ENCODE measurements at places on chromosomes 4 and X. TPM values are rescaled to one million over a fixed set of nuclear protein-coding genes. Genes with fewer than 3 reads are reported as not detected.

GRCh38 chr4:132108784-132109183 lies 1040.3 kb upstream of the PCDH10 start:
- DNase-seq, result no peak

DNA sequence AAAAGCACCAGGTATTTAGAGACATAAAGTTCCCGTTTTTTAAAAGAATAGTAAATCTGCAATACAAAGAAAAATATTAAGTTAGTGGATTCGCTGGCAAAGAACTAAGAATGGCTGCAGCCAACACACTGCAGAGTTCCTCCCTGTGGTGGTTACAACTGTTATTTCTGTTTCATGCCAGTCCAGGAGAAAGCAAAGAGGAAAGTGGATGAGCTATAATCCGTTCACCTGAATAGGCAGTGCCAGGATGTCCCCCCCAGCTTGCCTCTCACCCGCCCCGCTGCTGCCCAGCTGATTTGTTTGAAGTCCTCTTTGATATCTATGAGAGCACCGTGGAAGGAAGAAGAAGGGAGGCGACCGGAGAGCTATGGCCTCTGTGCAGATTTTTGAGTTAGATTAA lies 63.9 kb downstream of the PTCHD1 start:
- no peak for DNase-seq

DNA sequence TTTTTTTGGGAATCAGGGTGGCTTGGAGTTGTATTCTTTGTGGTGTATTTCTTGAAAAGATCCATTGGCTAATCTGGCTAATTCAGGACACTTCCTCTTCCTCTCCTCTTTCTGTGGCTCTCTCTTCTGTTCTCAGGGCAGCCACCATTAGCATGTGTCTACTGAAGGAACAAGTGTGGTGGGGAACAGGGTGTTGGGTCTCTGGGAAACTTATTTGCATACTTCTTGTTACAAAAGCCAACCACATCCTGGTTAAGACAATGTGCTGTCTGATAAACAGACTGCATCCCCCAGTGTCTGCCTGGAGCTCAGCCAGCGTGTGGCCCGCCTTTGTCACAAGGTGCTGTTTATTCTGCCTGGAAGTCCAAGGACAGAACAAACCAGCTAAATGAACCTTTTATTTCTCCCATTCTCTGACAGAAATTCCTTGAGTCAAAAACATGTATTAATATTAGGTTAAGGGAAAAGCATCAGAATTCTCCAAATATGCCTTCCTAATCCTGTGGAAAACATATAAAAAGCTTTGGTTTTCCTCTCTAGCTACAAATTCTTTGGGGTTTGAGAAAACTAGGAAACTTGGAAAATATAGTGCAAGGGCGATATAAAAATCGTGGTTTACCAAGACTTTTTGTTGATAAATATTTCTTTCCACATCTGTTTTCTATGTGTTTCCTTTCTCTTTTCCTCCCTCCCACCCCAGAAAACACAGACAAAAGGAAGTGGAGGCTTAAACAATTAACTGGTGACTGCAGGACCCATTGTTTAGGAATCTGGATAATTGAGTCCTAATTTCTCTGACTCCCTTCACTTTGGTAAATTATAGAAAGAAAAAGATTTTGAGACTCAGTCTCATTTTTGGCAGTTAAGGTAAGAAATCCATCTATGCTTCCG lies 203.6 kb downstream of the SPRY1 start:
- no peak for DNase-seq

- no peak for DNase-seq
Measured at GRCh38 chr4:70589785-70590184, 2.3 kb upstream of the AMBN start.

DNA sequence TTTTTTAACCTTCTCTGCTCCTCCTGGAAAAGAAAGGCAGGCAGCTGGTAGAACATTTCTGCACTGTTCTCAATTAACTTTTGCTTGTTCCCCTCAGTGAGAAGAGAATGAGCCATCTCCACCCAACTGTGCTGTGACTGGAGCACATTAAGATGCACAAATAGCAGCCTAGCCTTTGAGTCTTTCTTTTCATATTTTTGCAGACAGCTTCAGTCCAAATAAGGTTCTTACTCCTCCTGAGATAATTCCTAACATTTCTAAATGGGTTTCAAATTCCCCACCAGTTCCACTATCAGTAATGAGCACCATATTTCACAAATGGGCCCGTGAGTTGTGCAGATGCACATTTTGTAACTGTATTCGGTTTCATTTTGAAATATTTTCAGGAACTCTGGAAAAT lies 118.6 kb downstream of the SPCS3 start:
- no peak for DNase-seq

DNA sequence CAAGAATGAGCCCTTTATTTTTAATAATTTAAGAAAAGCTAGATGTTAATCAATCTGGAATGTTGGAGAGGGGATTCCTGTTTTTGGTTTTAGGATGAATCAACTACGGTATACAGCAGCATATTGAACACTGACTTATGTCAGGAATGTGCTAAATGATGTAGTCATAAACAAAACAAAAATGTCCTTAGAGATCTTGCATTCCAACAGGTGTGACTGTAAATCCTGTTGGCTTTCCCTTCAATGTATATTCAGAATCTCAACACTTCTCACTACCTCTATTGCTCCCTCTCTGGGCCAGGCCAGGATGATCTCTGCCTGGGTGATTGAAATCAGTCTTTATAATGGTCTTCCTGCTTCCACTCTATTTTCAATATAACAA lies 37.8 kb upstream of the BDH2 start:
- DNase-seq, result no peak

GRCh38 chrX:138771047-138771446 lies 59.5 kb upstream of the FGF13 start:
- DNase-seq, result no peak

VSIG1 gene
- 0.41 TPM for total RNA-seq

ARAP2 gene
- total RNA-seq, result 57.1 TPM

GRCh38 chrX:155242300-155242699 lies 22.0 kb downstream of the RAB39B start:
- no peak for DNase-seq

DNA sequence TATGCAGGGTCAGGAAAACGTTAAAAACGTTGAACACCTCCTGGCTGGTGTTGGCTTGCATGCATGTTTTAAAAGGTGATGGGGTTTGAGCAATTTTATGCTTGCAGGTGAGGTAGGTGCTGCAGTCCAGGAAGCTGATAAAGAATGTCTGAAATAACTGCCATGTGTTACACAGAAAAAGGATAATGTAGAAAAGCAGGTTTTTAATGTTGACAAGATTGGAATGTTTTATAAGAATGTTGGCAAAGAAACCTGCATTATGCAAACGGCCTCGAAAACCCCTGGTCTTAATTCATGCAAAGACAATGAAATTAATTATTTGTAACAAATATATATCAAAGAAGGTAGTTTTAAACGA lies 723.7 kb upstream of the AGA start:
- DNase-seq, result no peak

SHROOM4 gene
- total RNA-seq, result 1.6 TPM

- DNase-seq, result no peak
Measured at GRCh38 chr4:184384810-184385557, 89.4 kb downstream of the IRF2 start.

CTAG1B gene
- total RNA-seq, result not detected

- DNase-seq, result no peak
Measured at GRCh38 chrX:14936561-14936960, 63.3 kb downstream of the MOSPD2 start.

DNA sequence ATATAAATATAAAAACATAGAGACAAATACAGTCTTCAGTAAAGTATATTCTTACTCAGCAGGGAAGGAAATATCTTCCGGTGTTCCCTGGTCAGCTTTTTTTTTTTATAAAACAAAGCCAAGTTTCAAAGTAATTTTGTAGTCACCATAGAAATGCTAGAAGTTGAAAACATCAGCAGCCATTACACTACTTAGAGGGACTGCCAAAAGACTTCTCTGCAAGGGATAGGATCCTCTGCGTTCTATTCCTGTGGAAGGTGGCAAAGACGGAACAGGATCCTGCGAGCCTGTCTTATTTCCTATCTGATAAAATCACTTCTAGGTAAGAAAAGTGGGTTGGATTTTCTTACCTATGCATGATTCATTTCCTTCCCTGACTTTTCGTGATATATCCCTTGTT lies 19.4 kb downstream of the CLDN22 start:
- no peak for DNase-seq

DNA sequence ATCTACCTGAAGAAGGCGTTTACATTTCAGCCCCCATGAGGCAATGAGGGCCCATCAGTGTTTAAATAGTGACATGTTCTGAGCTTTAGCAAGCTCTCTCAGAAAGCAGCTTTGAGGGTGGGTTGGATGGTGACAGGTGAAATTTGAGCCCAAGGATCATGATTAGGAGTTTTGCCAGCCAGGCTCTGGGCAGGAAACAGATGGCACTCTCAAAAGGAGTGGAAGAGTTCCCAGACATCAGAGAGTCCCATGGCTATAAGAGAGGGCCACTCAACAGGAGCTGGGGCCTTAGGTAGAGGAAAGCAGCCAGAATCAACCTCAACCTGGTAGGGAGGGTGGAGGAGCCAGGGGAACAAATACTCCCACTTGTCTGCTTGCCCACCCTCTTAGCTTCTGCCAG lies 499.8 kb downstream of the MID1IP1 start:
- DNase-seq, result no peak

EDA gene
- 2.0 TPM for total RNA-seq

DNA sequence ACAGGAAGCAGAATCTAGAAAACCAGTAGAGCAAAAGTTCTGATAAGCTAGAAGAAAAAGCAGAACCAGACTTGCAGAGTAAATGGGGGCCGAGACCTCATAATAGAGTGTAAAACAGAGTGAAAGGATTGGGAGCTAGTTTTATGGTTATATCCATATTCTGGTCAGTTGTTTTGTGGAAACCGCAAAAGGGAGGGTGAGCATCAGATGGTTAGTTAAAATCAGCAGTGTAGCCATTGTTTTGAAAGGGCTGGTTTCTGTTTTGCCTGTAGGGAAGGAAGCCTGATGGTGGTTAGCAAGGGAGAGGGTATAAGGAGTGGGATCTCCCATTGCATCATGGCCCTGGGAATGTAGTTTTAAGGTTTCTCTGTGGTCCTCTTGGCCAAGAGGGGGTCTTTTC lies 17.2 kb upstream of the CCNI start:
- DNase-seq, result no peak
